ENCODE measurements at places on chromosomes 5 and 9.

GRCh38 chr9:93565089-93565488 lies 11.3 kb upstream of the PHF2 start:
- DNase-seq = no peak

- no peak for DNase-seq
Observed at GRCh38 chr5:151200913-151201595, 22.8 kb downstream of the CCDC69 start.

DNA sequence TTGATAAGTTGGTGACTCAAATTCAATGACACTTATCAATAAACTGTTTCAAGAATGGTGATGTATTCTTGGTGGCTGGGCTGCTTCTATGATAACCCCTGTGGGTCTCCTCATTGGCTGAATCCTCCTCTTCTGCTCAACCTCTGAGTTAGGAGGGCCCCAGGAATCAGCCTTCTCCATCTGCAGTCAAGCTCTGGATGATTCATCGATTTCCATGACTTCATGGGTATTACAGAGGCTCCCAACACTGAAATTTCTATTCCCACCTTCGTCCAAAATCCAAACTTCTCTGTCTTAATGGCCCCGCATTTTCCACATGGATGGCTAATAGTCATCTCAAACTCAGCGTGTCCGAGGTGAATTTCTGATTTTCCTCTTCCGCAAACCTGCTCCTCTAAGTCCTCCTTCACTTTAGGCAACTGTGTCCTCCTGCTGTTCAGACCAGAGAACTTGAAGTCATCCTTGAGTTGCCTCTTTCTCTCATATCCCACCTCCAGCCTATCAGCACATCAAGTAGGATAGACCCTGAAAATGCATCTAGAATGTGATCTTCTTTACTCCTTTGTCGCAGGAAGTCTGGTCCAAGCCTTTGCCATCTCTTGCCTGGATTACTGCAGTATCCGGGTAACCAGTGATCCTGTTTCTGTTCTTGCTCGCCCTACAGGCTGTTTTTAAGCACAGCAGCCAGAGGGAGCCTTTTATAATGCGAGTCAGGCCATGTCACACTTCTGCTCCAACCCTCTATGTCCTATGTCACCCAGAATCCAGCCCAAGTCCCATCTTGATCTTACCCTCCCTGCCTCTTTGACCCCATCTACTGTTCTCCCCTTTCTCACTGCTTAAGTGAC lies 41.4 kb upstream of the IL7R start:
- DNase-seq = no peak

- no peak for DNase-seq
Observed at GRCh38 chr5:176817369-176817840, 7.0 kb downstream of the UNC5A start.

DNA sequence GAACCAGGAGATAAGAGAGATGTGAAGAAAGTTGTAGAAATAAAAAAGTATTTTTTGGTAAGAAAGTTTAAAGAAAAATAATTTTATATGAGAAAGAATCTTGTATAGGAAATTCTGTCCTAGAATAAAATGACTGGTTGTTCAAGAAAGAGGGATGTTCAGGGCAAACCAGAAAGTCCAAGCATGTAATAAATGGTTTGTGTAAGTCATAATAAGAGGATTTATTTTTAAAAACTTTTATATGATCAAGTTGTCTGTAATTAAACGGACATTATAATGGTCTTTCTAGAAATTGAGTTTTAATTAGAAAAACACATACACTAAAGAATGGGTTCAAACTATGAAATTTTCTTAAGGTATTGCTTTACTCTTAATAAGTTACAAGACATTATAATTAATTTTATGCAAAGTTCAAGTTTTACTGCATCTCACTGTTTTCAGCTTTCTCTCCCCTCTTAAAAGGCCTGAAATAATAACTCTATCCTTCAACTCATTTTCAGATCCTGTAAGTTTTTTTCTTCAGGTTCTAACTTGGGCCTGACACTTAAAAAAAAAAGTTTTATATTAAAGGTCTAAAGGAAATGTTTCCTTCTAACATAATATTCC lies 56.1 kb upstream of the ZNF300 start:
- DNase-seq = no peak

GRCh38 chr9:133677126-133678010 lies 41.2 kb downstream of the DBH start:
- DNase-seq = no peak

DNA sequence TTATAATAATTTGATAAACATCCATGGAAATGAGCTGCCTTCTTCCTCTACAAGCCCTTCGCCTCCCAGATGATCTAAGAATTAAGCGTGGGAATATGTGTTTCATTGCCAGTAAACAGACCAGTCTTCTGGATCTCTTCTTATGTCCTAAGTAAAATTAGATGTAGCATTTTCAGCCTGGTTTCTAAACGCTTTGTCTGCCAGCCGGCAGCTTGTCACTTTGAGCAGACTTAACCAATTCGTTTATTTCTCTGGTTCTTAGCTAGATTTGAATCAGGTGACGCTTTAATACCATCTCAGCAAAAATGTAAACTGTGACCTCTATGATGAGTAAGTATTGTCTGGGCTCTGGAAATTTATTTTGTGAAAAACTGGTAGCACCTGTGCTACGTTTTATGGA lies 380.6 kb upstream of the NUDT12 start:
- no peak for DNase-seq

DNA sequence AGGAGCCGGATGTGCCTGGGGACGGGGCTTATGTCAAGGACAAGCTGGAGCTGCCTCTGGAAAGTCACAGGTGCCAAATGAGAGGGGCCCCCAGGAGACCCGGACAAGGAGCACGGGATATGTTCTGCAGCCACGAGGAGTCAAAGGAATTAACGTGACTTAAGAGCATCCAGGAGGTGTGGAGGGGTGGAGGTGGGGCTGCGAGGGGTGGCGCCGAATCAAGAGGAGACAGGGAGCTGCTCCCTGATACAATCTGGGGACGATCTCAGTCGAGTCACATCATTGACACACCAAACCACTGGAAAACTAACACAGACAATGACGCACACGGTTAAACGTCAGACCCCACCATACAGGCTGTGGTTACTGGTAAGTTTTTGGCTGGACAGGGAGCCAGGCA lies 10.4 kb downstream of the CCDC127 start:
- no peak for DNase-seq

DNA sequence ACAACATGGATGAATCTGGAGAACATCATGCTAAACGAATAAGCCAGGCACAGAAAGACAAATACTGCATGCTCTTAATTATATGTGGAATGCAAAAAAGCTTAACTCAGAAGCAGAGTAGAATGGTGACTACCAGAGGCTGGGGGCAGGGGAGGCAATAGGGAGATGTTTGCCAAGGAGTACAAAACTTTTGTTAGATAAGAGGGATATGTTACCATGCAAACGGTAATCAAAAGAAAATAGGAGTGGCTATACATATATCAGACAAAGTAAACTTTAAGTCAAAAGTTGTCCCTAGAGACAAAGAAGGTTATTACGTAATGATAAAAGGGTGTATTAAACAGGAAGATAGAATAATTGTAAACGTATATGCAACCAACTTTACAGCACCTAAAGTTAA lies 17.8 kb upstream of the BTNL3 start:
- DNase-seq = no peak

GRCh38 chr9:34492051-34492450 lies 30.7 kb downstream of the ENHO start:
- no peak for DNase-seq

- peak; percentile 50 for DNase-seq
Observed at GRCh38 chr5:32276173-32276853, 36.4 kb downstream of the MTMR12 start.

- DNase-seq = no peak
Observed at GRCh38 chr5:175551266-175551665, 72.9 kb downstream of the SFXN1 start.

DNA sequence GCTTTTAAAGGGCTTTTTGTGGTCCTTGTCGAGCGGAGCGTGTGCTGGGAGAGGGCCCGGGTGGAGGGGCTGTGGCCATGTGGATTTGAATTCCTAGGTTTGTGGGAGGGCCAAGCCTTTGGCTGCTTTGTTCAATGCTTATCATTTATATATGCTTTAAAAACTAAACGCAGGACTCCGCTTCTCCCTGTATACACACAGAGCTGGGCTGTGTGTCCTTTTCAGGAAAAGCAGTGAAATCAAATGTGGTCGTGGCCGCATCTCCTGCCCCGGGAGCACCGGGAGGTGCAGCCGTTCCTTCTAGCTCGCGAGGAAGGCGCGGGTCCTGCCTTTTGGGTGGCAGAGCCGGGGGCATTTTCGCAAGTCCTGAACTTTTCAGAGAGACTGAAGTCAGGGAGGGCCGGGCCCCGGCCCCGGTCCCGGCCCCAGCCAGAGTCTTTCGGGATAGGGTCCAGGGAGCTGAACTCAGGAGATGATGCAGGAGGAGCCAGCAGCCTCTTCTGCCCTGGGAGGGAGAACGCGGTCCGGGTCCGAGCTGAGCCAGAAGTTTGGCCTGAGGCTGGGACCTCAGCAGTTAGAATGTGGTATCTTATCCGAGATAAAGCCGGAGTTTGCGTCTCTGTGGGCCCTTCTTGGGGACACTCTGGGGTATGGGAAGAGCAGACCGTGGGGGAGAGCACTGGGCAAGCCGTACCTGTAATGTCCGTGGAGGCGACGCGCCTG lies 158.8 kb downstream of the C9orf152 start:
- DNase-seq = peak; percentile 34

- DNase-seq = peak; percentile 59
Observed at GRCh38 chr9:99140685-99141314, 35.9 kb downstream of the TGFBR1 start.

DNA sequence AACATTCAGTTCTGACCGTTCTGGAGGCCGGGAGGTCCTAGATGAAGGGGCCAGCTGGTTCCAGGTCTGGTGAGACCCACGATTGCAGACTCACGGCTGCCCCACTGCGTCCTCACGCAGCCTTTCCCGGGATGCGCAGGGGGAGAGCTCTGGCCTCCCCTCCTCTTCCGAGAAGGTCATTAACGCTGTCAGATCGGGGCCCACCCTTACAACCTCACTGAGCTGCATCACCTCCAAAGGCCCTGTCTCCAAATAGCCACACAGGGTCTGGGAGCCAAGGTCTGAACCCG lies 66.6 kb upstream of the PPP1R26 start:
- no peak for DNase-seq

DNA sequence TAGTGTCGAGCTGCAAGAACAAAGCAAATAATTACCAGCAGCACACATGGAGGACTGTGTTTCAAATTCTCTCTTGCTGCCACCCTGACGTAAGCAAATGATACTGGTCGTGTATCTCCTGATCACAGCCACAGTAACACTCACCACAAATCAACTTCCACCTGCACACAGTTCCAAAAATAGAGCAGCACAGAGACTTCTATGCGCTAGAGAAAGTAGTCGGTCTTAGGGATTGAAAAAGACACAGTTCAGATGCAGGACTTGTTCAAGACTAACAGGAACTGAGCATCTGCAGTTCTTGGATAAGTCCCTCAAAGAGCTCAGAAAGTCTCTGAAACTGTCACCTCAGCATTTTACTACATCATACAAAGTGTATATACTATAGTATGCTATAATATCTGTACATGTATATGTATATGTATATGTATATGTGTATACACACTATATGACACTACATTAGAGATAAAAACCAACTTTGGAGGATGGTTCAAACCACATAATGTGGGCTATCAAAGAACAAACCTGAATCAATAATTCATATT lies 279.0 kb downstream of the GLIS3 start:
- no peak for DNase-seq

DNA sequence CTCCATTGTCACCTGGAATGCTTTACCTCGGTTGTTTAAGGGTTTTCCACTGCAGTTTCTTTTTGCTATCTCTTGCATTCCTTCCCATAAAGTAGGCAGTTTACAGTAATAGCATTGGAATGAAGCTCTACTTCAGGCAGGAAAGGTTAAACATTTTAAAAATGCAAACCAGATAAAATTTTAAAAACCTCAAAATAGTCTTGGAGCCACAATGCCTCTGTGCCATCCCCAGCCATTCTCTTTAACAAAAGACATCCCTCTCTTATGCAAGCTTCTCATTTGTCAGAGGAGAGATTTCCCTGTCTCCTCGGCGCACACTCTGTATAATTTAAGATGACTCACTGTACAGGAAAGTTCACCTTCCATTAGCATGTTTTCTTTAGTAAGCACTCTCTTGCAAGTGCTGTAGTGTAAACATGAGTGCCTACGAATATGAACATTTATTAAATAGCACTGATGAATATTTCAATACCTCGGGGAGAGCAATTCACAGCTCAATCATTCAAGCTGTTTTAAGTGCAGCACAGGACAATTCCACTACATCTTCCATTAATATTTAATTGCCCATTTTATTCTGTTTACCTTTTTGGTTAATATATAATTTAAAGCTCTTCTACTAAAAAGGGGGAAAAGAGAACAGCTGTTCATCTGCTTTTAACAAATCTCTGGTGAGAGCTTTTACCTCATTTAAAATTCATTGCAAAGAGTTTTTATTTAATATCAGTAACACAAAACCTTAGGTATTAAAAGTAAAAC lies 343.6 kb downstream of the SPATA31D1 start:
- peak; percentile 93 for DNase-seq

- DNase-seq = no peak
Observed at GRCh38 chr9:81174023-81174422, 515.3 kb downstream of the TLE1 start.

- no peak for DNase-seq
Observed at GRCh38 chr5:131530706-131531331, 104.2 kb downstream of the RAPGEF6 start.

- peak; percentile 93 for DNase-seq
Observed at GRCh38 chr5:154211641-154212390, 21.3 kb downstream of the GALNT10 start.

DNA sequence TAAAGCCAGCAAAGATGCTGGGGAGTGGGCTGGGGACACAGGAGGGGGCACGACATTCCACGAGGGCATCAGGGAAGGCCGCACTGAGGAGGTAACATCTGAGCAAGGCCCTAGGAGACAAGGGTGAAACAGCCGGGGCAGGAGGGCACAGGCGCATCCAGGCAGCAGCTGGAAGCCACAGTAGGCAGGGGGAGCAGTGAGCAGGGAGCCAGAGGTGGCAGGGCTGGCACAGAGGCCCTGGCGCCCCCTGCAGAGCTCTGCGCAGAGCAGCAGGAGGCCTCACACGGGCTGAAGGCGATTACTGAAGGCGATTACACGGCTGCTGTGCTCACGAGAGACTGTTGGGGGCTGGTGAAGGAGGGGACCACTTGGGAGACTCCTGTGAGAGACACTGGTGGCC lies 15.4 kb downstream of the LMAN2 start:
- no peak for DNase-seq

DNA sequence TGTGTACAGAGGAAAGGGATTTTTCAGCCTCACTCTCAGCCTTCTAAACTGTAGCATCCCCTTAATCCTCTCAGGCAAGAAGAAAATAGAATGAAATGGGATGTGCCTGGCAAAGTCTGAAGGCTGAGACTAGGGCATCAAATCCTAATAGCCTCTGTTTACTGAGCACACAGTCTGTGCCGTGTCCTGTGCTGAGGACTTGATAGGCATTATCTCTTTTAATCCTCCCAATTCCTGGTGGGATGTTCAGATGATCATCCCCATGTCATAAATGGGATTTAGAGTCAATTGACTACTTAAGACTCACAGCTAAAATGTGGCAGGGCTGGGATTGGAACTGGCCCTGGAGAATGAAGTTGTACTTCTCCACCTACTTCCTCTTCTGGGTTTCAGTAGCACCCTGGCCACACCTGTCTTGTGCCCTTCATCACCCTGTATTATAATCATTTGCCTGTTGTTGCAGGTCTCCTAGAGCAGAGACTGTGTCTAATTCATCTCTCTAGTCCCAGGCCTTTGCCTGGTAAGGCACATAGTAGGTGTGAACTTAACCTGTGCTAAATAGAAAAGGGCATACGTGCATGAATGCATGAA lies 81.0 kb downstream of the WWC1 start:
- no peak for DNase-seq

GRCh38 chr5:96896806-96897205 lies 20.5 kb downstream of the ERAP2 start:
- no peak for DNase-seq
